Epithelial cell of prostate (primary cell): ENCODE measurements at places on chromosomes 6 and 20.

GRCh38 chr6:164563924-164564323, 745.5 kb downstream of the C6orf118 start:
- DNase-seq, result no peak

DNA sequence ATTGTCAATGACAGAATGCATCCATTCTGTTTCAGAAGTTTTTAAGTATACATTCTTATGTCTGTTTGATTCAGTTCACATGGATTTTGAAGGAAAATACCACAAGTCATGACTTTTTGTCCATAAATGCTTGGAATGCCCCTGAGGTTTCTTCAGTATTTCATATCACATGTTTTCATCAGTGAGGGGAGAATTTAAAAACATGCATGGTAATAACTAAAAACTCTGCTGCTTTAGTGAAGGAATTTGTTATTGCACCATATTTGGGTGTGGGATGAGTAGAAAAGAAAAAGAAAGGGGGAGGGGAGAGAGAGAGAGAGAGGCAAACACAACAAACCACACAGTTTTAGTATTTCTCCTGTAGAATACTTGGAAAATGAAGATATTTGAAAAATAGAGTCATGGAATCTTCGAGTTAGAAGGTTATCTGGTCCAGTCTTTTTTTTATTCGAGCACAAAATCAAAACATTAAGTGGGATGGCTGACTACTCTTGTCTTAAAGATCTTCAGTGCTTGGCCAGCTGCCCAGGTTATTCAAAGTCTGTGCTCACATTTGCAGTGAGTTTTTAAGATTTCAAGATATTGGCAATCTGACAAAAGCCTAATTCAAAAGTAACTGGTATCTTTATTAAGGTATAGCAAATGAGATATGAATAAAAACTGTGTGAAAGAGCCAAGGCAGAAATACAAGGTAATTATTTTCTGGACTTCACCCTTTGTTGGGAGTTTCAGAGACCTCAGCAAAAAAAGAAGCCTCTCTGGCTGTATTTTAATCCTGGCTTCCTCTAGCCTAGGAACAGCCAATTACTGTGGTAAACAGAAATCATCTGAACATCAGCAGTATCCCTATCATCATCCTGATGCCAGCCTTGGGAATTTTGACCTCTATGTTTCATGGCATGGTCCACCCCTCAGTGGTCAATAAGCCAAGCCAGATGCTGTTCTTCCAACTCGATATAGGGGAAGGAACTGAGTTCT, 687.9 kb upstream of the CITED2 start:
- peak; percentile 12 for DNase-seq

GRCh38 chr20:40279390-40279789, 409.6 kb downstream of the MAFB start:
- peak; percentile 14 for DNase-seq

DNA sequence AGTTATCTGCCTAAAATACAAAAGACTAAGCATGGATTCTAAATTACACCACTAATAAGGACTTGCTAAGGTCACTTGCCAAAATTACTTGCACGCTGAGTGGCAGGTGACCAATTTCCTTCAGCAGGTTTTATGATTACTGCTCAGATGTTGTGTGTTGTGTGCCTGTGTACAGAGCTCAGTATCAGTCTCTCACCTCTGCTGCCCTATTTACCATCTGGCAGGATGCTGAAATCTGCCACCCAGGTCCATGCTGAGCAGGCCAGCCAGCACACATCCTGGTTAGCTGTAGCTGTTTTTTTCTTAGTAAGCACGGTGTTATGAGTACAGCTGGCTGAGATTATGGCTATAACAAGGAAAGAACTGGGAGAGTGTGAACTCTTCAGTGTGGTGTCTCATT, 34.0 kb downstream of the ELOVL4 start:
- DNase-seq, result no peak

- DNase-seq, result no peak
Measured at GRCh38 chr20:8330785-8331695, 199.0 kb downstream of the PLCB1 start.

GRCh38 chr20:42901689-42902440, 287.8 kb downstream of the PTPRT start:
- no peak for DNase-seq

- no peak for DNase-seq
Measured at GRCh38 chr6:340991-341827, 48.9 kb downstream of the DUSP22 start.

GRCh38 chr6:49634836-49635218, 1.8 kb downstream of the RHAG start:
- no peak for DNase-seq

DNA sequence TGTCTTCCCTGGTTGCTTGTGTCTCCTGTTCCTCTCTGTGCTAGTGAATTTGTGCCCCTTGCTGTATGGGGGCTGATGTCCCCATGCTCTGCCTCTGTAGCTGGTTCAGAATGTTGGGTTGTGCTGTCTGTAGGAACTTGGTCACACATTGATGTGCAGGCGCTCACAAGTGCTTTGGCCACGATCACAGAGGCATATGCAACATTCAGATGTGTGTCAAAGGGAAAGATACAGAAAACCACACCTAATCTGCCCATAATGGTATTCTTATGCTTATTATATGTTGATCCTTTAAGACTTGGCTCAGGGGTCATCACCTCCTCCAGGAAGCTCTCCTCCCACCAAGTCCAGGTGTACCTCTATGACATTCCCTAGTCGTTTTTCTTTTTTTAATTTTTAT, 17.1 kb upstream of the DHX35 start:
- no peak for DNase-seq

- DNase-seq, result no peak
Measured at GRCh38 chr20:51008718-51009117, 14.2 kb downstream of the KCNG1 start.

DNA sequence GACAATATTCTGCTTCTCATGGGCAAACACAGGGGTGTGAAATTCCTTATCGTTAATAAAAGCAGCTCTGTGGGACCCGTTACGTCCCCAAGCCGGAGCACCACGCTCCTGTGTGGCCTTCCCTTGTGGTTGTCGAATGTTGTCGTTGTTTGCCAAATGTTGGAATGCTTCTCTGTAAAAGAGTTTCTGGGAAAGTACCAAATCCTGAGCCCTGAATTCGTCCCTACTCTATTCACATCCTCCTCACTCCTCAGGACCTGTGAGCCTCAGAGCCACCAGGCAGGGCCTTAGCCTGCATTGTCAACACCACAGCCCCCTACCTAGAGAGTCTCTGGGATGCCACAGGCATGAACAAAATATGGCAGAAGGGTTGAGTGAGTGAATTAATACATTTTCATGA, 64.0 kb downstream of the THBS2 start:
- no peak for DNase-seq

DNA sequence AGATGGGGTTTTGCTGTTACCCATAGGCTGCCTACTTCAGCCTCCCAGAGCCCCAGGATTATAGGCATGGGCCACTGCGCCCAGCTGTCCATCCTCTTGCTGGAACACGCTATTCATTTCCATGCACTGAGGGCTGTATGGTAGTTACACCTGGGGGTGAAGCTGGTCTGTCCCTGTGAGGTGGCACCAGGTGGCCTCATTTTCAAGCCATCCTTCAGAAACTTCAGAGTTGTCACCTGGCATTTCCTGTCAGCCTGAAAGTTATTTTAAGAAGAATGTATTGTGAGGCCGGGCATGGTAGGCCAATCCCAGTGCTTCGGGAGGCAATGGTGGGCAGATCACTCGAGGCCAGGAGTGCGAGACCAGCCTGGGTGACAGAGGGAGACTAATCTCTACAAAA, 147.6 kb downstream of the DTNBP1 start:
- no peak for DNase-seq

- no peak for DNase-seq
Measured at GRCh38 chr6:157554747-157555146, 173.8 kb downstream of the ZDHHC14 start.

GRCh38 chr6:114432400-114432799, 89.6 kb upstream of the HS3ST5 start:
- DNase-seq, result no peak

DNA sequence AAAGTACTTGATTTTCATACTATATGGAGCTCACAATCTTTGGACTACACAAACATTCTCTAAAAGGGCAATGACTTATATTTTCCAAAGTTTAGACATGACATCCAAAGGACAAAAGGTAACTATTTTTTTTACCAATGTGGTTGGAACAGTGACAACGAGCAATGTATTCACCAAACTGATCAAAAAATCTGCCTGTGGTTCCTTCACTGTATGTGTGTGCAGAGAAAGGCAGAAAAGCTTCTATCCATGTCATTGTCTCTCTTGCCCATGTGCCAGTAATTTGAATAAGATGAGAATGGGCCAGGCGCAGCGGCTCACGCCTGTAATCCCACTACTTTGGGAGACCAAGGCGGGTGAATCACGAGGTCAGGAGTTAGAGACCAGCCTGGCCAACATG, 25.5 kb downstream of the MCUR1 start:
- no peak for DNase-seq

GRCh38 chr6:32829495-32829894, 9.0 kb downstream of the TAP2 start:
- DNase-seq, result no peak

GRCh38 chr6:139236105-139236504, 55.7 kb downstream of the TXLNB start:
- DNase-seq, result no peak

DNA sequence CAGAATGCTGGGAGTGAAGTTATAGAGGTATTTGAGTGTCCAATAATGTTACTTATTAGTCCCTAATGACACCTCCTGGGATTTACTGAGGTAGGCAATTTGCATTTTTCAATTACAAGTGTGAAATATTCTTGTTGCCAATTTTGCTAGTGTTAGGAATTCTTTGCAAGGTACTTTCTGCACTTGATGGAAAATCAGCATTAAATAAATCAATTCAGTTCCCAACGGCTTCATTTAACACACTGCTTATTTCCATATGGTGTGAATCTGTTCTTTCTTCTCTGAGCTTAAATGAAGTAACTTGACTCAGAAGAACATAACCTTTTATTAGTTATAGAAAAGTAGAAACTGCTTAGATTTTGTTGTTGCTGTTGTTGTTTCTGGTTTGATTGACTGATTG, 21.2 kb downstream of the CCN2 start:
- DNase-seq, result no peak

- no peak for DNase-seq
Measured at GRCh38 chr6:147577488-147577887, 69.0 kb downstream of the SAMD5 start.

- DNase-seq, result no peak
Measured at GRCh38 chr6:155599160-155599559, 143.5 kb upstream of the NOX3 start.

DNA sequence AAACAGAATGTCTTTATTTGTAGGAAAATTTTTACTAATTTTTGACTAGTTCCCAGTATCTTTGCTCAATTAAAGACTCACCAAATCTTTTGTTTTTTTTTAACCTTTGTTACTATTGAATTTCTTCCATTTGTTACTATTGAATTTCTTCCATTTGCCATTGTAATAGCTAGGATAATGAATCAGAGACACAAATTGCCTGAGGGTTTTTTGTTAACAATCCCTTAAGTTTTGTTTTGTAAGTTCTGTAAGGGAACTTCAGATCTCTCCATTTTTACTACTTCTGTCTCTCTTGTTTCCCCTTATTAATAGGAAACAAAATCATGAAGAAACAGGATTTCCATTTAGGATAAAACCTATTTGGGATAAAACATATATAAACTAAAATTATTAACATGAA, 104.3 kb downstream of the MAP3K4 start:
- DNase-seq, result no peak

DNA sequence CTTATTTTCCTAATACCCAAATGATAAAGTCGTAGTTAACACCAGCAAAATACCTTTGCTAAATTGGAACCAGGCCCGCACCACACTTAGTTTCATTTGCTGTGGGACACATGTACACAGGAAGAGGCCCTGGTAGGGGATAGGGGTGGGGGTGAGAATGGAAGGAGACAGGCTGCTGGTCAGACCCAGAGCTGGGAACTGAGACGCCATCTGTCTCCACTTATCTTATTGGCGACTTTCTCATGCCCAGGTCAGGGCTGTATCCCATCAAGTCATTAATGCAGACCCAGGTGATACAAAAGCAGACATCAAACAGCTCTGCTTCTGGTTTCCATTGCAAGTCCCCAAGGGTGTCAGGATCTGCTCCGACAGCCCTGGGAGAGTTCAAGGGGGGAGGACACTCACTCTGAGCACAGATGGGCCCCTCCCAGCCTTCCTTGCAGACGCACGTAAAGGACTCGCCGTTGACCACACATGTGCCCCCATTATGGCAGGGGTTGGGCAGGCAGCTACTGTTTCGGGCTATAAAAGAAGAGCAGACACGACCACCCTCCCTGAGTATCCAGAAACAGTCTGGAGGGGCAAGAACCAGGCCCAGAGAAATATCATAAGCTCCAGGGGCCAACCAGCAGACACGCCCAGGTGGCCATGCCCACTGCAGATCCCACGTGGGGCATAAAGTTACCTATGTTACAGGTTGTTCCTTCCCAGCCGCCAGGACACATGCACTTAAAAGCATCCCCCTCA, 29.2 kb downstream of the JAG1 start:
- no peak for DNase-seq

- no peak for DNase-seq
Measured at GRCh38 chr20:3935295-3935955, 46.2 kb downstream of the PANK2 start.

DNA sequence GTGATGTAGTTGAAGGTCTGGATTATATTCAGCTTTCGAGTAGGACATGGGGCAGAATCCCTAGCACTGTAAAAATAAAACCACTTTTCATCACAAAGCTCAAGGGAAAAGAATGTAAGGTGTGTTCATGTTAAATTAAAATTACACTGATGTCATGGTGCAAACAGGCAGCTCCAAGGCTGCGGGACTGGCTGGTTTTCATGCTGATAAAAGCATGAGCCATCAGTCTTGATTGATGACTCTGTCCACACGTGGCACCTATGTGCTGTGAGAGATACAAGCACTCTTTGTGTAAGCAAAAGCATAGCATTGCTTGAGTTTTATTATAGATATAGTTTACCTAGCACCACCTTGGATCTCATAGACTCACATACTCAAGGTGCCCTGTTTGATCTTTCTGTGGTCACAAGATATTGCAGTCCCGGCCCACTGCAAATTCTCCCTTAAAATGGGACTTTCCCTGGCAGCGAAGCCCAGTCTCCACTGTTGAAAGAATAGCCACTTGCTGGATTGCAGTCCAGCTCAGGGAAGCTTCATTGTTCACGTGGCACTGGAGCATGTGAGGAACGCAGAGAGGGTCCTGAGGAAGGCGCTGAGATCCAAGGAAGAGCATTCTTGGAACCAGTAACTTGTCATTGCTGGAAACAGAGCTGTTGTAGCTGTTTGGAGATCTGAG, 90.6 kb downstream of the TIAM2 start:
- peak; percentile 82 for DNase-seq

- DNase-seq, result no peak
Measured at GRCh38 chr6:148375401-148375800, 32.8 kb downstream of the SASH1 start.
